Activated T-cell treated with anti-CD3 and anti-CD28 coated beads for 48 hours (primary cell): ENCODE measurements at places on chromosomes 12 and 14.

DNA sequence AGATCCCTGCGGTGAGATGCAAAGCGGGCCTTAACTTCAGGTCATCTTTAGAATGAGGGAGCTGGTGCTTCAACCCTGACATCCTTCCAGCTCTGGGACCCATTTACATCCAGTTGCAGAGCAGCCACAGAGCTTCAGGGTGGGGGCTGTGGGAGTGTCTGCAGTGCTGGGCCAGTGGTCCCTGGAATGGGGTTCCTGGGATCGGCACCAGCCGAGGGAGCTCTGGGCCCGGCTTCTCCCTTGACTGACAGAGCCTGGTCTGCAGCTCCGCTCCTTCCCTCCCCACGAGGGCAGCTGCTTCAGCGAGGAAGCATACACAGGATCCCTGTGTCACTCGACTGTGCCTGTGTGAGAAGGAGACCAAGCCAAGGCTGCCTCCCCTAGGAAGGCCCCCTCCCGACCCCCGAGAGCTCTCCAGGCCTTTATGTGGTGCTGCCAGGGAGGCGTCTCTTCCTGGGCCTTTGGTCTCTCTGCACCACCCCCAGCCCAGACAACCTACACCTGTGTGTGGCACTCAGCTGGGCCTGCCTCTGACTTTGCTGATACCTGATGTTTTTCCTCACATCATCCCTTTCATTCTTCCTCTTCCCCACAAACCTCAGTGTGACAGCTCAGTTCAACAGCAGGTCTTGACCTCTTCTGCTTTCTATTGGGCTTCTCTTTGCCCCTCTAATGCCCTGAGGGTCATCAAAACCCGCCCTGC is 48.1 kb upstream of the RIN3 start:
- no peak for DNase-seq

- DNase-seq = no peak
Measured at GRCh38 chr12:85784096-85784720, 52.0 kb downstream of the RASSF9 start.

- no peak for DNase-seq
Measured at GRCh38 chr12:63996556-63996955, 152.1 kb downstream of the SRGAP1 start.

DNA sequence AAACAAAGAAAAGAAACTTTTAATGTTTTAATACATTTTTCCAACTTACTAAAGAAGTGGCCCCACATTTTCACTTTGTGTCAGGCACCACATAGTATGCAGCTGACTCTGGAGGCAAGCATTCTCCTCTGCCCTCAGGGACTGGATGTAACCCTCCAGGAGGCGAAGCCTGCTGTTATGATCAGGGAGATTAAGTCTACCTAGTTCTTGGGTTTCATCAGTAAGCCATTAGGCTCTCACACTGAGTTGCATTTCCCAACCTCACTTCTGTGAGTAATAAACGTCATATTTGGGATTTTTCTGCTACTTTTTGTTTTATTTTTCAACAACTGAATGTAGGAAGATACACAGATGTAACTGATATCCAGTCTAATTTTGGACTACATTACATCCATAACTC is 101.2 kb upstream of the LRFN5 start:
- no peak for DNase-seq

DNA sequence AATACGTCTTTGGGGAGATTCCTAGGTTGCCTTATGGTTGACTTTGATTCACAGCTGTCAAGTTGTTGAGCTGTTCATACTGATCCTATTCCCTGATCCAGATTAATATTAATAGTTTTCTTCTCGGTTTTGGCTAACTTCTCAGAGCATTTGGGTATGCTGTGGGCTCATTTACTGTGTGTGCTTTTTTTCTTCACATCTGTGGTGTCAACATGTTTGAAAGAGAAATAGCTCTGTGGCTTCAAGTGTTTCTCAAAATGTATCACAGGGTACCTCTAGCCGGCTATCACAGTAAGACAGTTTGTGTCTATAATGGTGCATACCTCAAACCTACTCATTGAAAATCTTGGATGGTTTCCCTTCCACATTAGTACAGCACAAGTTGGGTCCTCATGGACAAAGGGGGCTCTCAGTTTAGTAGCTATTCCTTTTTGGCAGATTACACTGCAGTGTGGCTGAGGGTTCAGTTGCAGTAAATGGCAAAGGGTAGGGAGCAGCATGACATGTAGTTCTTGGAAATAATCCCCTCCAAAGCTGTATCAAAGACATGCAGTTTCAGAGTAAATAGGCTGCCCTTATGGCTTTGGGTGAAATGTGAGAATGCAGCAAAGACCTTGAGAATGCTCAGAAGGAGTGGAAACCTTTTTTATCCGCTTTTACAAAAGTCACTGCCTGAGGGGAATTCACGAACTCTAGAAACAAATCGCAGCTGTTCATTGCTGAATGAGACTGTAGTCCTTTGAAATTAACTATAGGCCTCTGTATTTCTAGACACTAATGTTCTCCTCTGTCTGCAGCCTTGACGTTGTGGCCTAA is 102.4 kb upstream of the ATF1 start:
- no peak for DNase-seq

DNA sequence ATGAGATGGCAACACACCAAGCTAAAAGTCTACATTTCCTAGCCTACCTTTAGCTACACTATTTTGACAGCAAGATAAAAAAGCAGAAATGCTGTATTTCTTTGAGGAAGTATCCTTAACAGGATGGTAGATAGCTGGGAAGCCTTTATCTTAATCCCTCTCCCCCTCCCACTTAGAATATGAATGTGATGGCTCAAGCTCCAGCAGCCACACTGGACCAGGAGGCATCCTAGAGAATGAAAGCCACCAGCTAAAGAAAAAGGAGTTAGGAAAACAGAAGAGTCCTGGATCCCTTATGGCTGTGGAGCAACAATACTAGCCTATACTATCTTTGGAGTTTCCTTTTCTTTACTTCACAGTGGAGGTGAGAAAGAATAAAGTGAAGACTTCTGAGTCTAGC is 15.1 kb downstream of the NAP1L1 start:
- DNase-seq = no peak

DNA sequence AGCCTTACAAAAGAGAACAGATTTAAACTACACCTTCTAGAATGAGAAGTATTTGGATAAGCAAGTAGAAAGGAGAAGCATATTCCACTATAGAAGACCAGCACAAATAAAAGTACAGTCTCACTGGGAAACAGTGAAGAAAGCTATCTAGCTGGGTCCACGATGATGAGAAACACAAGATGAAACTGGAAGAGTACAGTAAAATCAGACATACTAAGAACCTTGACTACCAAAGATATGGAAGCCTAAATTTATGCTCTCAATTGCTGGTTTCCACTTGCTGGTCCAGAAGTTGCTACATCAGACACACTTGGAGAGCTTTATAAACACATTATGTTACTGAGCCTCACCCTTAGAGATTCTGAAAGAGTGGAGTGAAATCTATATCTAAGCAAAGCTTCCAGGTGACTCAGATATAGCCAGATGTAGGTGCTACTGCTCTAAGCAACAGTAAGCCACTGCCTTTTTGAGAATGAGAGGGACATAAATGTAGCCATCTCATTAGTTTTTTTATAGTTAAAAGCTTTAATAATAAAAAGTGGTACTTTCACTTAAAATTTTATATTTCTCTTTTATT is 96.3 kb upstream of the BBS10 start:
- no peak for DNase-seq

- no peak for DNase-seq
Measured at GRCh38 chr14:103070971-103071542, 13.0 kb upstream of the LBHD2 start.

DNA sequence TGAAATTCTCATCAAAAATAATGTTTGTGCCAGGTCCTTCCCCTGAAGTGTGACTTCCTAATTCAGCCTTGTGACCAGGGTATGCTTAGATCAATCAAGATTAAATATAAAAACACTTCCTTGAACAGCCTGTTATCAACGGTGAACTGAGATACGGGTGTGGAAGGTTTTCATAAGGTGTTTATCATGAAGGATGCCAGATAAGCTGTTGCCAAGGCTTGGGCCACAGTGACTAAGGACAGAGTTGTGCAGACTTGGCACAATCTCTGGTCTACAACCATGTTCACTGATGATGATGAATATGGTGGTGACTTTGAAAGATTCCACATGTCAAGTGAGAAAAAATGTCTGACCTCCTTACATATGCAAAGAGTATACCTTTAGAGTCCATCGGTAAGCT is 51.3 kb upstream of the LIN7A start:
- DNase-seq = no peak

- no peak for DNase-seq
Measured at GRCh38 chr12:75695926-75696325, 184.5 kb upstream of the KRR1 start.
